Vagina (tissue), 2 donors: ENCODE measurements at places on chromosomes 1 and 21.

- DNase-seq: no peak
Observed at GRCh38 chr1:184860535-184860934, 105.9 kb upstream of the EDEM3 start.

- DNase-seq: no peak
Observed at GRCh38 chr1:203860396-203861025, 888 bp upstream of the SNRPE start.

DNA sequence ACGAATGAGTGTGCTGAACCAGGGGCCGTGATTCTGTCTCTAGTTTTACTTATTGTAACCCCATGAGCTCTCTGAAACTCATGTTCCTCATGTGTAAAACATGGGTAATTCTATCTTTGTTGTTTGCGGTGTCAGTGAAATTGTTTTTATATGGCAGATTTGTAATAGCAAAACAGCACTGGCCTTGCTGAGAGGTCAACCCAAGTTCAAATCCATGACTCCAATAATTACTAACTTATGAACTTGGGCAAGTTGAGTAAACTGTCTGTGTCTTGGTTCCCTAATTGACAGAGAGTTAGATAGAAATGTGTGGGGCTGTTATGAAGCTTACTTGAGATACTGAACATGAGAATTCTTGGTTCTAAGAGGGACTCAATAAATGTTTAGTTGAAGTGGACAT, 17.8 kb downstream of the C1orf116 start:
- no peak for DNase-seq

GRCh38 chr21:18716578-18717138, 313.1 kb upstream of the TMPRSS15 start:
- DNase-seq: no peak

DNA sequence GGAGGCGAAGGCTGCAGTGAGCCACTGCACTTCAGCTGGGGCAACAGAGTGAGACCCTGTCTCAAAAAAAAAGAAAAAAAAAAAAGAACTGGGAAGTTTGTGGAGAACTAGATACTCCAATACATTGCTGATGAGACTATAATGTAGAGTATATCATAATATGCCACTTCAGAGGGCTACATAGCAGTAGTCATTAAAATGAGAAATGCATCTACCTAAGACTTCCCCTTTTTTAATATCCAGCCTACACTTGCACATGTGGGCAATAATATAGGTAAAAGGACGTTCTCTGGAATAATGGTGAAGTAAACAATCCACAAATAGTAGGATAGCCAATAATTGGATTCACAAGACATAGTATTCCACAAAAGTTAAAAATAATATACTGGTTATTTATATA, 311.0 kb downstream of the HLX start:
- no peak for DNase-seq

DNA sequence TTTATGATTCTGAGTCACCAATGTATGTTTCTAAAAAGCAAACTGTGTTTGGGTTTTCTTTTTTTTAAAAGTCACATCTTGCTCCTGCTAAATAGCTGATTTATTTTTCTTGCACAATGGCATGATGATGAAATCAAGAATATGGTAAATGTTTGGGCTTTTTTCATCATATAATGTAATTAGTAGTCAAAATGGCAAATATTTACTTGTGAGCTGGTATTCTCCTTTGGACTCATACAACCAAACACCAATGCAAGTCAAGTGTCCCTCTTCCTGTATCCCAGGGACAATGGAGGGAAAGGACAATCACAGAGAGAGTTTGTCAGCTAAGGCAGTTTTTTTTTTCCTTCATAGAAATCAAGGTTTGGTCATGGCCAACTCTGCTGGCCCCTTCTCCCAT, 94.6 kb upstream of the RALGPS2 start:
- no peak for DNase-seq

GRCh38 chr1:71041806-71042205, 5.8 kb downstream of the PTGER3 start:
- DNase-seq: no peak

DNA sequence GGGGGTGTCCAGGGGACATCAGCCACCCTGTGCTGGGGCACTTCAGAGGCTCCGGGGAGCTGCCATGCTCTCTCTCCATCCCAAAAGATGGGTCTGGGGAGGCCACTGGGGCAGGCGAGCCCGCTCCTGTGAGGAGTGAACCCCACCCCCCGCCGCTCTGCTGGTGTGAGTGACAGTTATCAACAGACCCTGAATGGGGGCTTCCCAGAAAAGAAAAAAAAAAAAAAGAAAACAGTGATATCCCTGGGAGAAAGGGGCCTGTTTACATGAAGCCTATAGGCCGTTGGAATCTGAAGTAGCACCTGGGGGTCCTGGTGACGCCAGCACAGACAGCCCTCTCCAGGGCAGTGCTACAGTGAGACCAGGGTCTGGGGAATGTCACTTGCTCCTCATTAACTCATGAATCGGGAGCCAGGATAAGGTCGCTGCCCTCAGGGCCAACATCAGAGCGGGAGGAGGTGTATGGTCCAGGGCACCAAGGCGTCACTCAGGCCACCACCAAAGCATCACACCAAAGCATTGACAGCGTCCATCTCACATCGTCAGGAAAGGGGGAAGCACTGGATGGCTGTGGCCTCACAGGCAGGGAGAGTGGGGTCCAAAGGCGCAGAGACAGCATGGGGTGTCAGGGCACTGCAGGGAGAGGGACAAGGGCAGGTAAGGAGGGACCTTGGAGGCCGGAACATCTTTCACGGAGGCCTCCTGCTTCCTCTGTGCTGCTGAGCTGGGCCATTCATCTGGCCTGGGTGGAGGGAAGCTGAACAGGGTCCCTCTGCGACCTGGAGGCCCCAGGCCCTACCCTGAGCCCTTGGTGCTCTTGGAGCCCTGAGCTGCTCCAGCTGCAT, 8.4 kb upstream of the NPHP4 start:
- DNase-seq: no peak

DNA sequence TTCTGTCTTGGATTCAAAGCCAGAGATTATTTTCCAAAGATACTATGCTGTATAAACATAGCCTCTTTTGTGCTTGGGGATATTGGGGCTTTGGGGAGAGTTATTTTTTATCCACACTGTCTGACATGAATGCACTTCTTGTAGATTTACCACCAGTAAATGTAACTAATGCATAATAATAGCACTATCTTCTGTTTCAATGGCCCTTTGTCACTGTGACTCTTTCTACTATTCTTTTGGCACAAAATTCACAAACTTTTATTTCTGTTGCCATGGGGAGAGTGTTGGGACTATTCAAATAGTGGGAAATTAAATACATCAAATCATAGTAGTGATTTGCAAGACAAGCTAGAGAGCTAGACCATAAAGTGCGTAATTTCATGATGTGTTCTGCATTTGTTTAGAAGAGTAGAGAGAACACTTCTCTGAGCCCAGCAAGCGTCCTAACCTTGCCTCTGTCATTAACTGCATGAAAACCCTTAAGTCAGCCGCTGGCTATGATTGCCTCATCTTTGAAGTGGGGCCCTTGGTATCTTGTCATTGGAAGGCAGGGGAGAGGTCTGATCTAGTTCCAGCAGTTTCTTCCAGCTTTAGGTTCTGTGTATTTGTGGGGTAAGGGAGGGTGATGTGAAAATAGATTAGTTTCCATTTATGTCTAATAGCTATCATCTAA, 154.4 kb downstream of the HHAT start:
- no peak for DNase-seq

GRCh38 chr1:48182439-48182838, 40.1 kb upstream of the SLC5A9 start:
- DNase-seq: no peak

DNA sequence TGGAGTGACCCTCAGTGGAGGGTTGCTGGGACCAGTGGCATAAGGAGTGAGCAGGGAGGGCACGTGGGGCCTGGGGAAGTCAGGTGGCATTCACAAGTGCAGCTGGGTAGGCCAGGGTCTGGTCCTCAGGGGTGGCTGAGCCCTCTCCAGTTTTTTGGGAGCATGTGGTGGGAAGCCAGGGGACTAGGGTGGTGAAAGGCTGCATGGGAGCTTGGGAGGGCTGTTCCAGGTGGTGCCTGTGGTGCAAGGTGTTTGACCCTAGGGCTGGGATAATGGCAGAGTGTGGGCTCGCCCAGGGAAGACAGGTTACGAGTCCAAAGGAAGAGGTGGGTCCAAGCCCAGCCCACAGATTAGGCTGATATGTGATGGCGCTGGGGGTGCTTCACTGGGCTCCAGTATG, 30.5 kb downstream of the MAN1C1 start:
- DNase-seq: no peak

DNA sequence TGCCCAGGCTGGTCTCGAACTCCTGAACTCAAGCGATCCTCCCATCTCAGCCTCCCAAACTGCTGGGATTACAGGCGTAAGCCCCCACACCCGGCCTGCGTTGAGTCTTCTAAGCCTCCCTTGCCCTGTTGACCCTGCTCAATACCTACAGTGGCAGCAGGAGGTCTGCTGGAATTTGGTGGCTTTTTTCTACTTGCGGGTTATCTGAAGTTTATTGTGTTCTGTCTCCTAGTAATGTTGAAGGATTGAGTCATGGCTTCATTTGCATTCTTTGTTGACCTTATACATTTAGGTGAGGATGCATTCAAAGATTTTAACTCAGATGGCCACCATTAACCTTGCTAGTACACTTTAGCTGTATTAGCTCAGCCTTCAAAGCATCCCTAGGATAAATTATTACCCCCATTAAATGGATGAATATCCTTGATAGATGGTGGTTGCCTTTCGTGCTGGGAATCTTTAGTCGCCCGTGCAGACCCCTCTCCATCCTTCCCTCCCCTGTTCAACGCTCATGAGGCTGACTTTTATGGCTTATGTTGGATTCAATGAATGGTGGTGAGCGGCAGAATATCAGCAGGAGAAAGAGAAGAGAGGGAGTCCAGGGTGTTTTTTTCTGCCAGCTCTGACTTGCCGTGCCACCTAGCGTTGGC, 9.7 kb upstream of the NPPB start:
- DNase-seq: no peak

DNA sequence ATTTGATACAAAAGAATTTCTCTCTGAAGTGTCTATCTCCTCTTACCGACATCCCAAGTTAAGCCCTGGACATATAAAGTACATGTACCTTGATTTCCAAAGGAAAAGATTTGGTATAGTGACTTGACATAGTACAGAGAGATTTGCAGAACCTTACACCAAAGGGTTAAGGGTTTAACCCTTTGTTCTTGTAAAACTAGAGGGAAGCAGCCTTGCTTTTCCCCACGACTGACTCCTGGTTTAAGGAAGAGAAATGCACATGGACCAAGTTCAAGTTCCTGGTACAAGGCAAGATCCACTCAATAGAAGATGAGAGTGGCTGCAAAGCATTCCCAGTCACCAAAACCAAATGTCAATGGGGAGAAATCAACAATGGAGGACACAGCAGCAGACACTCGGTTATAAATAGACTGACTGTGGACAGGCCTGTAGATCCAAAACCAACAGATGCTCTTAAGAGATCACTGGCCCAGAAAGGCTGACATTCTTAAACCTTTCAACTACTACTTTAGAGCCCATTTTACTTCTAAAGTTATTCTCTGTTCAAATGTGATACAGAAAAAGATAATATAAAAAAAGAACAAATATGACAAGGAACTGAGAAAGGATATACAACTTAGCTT, 69.4 kb downstream of the PUM1 start:
- no peak for DNase-seq

GRCh38 chr21:28442085-28442484, 550.6 kb downstream of the LTN1 start:
- no peak for DNase-seq

- no peak for DNase-seq
Observed at GRCh38 chr1:110291241-110292030, 47.7 kb upstream of the RBM15 start.

DNA sequence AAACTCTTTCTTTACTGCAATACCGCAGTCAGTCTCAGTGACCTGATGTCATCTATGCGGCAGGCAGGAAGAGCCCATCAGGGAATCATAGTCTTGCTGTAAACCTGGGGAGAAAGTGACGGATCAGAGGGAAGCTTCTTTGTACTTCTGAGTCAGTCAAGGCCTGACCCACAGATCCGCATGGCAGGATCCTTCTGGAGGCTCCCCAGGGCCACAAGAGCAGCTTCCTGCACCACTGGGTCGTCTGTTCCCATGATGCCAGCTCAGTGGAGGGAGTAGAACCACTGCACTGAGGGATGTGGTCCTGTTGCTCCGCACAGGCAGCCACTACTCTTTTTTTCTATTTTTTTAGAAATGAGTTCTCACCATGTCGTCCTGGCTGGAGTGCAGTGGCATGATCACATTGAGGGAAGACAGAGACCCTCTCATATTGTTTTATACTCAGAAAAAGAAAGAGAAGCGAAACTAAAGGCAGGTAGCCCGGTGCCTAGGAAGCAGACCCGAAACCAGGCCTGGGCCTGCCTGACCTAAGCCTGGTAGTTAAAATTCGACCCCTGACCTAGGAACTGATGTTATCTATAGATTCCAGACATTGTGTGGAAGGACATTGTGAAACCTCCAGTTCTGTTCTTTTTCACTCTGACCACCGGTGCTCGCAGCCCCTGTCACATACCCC, 6.3 kb upstream of the ERVH48-1 start:
- no peak for DNase-seq

DNA sequence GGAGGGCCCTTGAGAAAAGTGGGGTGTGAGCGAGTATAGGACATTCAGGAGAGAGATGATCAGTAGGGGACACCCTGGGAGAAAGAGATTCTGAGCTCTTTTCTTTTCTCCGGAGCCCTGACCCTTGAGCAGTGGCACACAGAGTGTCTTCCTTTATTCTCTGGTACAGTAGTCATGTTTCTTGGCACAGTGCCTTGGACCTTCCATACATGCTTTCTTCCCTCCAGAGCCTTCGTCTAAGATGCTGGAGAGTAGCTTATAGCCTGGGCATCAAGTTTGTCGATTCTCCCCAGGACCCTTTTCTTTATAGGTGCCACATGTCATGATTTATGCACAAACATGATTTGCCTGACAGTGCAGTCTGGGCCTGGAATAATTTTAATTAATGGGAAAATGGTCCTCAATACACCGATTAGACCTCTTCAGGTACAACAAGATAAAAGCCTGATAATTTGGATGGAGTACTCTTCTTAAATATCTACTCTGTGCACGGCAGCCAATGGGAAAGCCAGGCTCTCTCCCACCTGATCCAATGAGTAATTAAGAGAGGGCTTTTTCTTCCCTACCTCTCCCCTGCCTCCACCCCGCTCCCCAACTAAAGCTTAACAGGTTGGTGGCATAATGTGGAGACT, at the start of gene TBX19:
Gene TBX19 (plus strand): TSS at position 582 of the 632 bp plus-strand sequence. CDS start 214 bp downstream, outside the sequence.
- DNase-seq: no peak

- DNase-seq: no peak
Observed at GRCh38 chr1:245000872-245001188, 136.5 kb upstream of the HNRNPU start.

- DNase-seq: no peak
Observed at GRCh38 chr21:26570203-26570602, 2.9 kb downstream of the CYYR1 start.

DNA sequence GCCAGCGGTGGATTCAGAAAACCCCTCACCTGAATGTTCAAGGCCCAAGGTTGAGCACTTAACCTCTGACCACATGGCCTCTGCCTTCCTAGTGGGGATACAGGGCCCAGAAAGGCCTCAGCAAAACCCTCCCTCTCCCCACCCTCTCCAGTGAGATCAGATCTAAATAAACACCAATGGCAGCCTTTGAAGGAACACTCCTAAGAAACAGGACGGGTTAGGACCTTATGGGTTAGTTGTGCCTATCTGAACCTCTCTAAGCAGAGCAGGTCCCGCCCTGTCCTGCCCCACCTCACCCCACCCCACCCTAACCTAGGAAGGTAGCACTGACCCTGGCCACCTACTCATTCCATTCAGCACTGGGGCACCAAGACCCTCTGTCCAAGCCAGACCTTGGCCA, 7.9 kb upstream of the GRHL3 start:
- DNase-seq: no peak

GRCh38 chr1:30474818-30475200, 248.6 kb downstream of the MATN1 start:
- no peak for DNase-seq

- DNase-seq: no peak
Observed at GRCh38 chr1:115507901-115508300, 133.9 kb upstream of the VANGL1 start.
